ENCODE measurements at places on chromosomes 12 and 14.

- DNase-seq = no peak
Measured at GRCh38 chr12:119005085-119005484, 23.7 kb downstream of the SRRM4 start.

- no peak for DNase-seq
Measured at GRCh38 chr12:43028826-43029225, 439.3 kb upstream of the PRICKLE1 start.

- DNase-seq = peak; percentile 19
Measured at GRCh38 chr12:76272287-76272686, 75.9 kb downstream of the BBS10 start.

GRCh38 chr12:97639702-97640101 is 177.1 kb downstream of the RMST start:
- no peak for DNase-seq

DNA sequence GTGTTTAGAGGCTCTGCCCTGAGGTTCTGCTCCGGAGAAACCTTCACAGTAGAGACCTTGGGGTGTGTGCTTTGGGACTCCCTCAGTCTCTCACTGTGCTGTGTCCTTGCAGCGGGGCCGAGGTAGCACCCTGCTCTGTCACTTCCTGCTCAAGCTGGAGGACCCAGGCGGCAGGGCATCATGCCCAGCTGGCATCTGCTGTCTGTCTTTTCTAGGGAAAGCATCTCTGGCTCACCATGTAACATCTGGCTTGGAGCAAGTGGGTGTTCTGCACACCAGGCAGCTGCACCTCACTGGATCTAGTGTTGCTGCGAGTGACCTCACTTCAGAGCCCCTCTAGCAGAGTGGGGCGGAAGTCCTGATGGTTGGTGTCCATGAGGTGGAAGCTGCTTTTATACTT is 124.5 kb downstream of the ESRRB start:
- DNase-seq = no peak
